ENCODE measurements at places on chromosomes 7 and 10.

GRCh38 chr7:2105280-2105679, 127.5 kb downstream of the MAD1L1 start:
- DNase-seq, result no peak
- peaks cover 57% of the 10 kb centered on the region for H3K4me1 ChIP-seq
- peak overlapping the region; percentile 86 for H3K27ac ChIP-seq
- H3K4me3 ChIP-seq, result peak overlapping the region; percentile 54
- peaks cover 27% of the 10 kb centered on the region for H3K27me3 ChIP-seq

- H3K36me3 ChIP-seq, result no peaks in the 10 kb centered on the region
- H3K27me3 ChIP-seq, result no peaks in the 10 kb centered on the region
- no peak for DNase-seq
- no peaks in the 10 kb centered on the region for H3K4me1 ChIP-seq
- no peak overlapping the region for H3K4me3 ChIP-seq
These were observed 23.7 kb upstream of the EGFR start for GRCh38 chr7:54995166-54995565.

DNA sequence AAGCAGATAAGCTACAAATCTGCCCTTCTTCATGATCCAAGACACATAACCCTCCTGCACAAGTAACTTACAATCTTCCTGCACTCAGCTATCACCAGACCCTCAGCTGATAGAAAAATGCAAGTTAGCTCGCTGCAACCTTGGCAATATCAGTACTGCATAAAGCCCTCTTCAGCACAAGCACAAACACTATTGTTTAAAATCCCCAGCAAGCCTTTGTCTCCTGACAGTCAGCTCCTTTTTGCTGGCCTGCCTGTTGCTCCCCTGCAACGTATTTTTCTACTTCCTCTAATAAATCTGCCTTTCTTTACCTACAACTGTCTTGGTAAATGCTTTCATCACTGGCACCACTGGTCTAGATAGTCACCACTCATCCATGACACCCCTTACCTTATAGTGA, 59.8 kb downstream of the BAMBI start:
- H3K27ac ChIP-seq, result no peak overlapping the region
- DNase-seq, result no peak
- H3K36me3 ChIP-seq, result no peaks in the 10 kb centered on the region
- H3K4me3 ChIP-seq, result no peak overlapping the region
- no peaks in the 10 kb centered on the region for H3K27me3 ChIP-seq
- H3K4me1 ChIP-seq, result no peaks in the 10 kb centered on the region

GRCh38 chr10:15113766-15114165, 16.6 kb downstream of the RPP38 start:
- H3K27ac ChIP-seq, result no peak overlapping the region
- H3K36me3 ChIP-seq, result no peaks in the 10 kb centered on the region
- H3K4me1 ChIP-seq, result no peaks in the 10 kb centered on the region

DNA sequence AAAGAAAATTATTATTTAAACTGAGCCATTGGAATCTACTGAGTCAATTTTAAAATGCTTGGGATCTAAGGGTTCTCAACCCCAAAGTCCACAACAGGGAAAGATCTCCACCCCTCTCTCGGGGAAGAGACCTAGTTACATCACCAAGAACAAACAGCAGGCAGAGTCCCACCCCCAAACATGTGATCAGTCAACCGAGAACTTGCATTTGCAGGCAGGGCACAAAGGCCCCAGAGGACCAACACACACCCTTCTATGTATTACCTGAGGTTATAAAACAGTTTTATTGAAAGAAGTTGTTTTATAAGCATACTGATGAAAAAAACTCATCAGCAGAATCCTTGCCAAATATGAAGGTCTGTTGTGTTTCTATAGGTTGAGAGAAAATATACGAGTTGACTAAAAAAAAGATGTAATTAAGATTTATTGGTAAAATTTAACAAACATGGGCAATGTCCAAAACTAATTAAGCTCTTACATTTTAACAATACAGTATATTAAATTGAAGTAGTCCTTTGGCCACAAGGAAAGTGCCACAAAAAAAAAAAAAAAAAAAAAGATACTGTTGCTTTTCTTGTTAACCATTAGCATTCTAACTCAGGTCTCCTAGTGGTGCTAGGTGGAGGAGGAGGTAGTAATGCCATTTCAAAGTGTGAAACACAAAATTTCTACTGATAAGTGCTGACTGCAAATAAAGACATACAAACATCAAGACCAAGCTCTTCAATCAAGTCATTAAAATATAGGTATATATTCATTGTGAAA, 975 bp upstream of the USP54 start:
- H3K36me3 ChIP-seq, result no peaks in the 10 kb centered on the region
- peak; percentile 39 for DNase-seq
- no peaks in the 10 kb centered on the region for H3K27me3 ChIP-seq
- H3K27ac ChIP-seq, result peak overlapping the region; percentile 78
- peaks cover 12% of the 10 kb centered on the region for H3K4me1 ChIP-seq

GRCh38 chr7:130998993-130999602, 265.1 kb upstream of the KLF14 start:
- H3K27me3 ChIP-seq, result no peaks in the 10 kb centered on the region
- H3K4me1 ChIP-seq, result peaks cover 3% of the 10 kb centered on the region
- H3K4me3 ChIP-seq, result no peak overlapping the region
- no peaks in the 10 kb centered on the region for H3K36me3 ChIP-seq
- DNase-seq, result no peak

DNA sequence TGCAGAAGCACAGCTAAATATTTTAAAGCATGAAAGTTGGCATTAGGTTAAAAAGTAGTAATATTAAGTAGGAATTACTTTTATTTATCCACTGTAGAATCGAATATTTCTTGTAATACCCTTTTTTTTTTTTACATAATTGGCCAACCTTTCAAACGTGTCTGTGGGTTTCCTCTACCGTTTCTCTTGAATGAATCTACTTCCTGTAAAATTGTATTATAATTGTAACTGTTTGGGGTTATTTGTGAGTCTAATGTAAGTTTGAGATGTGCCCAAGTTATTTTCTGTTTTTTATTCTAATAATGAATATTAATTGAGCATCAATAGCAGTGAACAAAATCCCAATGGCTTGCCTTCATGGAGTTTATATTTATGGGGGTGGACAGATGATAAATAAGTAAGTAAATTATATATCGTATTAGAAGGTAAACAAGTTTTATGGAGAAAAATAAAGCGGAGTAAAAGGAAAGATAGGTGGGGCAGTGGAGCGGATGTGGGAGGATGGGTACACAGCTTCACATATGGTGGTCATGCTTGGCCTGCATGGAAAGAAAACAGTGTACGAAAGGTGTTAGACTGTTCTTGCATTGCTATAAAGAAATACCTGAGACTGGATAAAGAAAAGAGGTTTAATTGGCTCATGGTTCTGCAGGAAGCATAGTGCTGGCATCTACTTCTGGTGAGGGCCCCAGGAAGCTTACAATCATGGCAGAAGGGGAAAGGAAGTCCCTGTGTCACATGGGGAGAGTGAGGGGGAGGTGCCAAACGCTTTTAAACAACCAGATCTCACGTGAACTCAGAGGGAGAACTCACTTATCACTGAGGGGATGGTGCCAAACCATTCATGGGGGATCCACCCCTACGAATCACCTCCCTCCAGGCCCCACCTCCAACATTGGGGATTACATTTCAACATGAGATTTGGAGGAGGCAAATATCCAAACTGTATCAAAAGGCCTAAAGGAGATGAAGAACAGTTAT, 5.4 kb downstream of the TSPAN13 start:
- H3K4me1 ChIP-seq, result peaks cover 13% of the 10 kb centered on the region
- no peak overlapping the region for H3K4me3 ChIP-seq
- peaks cover 10% of the 10 kb centered on the region for H3K36me3 ChIP-seq
- no peak for DNase-seq
- H3K27me3 ChIP-seq, result peaks cover 10% of the 10 kb centered on the region

DNA sequence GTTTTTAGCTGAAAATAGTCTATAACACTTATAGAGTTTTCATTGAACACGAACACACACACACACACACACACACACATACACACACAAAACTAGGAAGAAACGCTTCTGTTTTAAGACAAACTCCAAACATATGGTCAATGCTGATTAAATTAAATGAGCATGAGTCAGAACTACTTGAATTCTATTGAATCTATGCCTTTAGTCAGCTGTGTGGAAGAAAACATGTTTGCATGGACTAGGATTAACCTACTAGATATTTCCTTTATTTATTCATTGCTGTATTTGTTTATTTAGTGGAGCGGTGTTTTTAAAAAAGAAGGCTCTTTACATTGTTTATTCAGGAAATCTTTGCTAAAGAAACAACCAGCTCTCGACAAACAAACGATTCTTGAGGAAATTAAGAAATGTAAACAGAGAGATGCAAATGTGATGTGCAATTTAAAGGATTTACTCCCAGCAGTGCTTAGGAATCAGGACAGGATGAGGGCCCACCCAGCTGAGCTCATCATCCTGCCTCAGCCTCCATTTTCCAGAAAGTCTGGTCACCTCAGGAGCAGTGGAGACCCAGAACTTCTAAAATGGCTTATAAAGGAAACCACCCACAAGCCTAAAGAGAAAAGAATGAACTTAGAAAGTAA, 83.2 kb downstream of the PDE1C start:
- H3K27ac ChIP-seq, result no peak overlapping the region
- no peak for DNase-seq
- H3K4me1 ChIP-seq, result no peaks in the 10 kb centered on the region
- no peak overlapping the region for H3K4me3 ChIP-seq
- H3K36me3 ChIP-seq, result peaks cover 5% of the 10 kb centered on the region

DNA sequence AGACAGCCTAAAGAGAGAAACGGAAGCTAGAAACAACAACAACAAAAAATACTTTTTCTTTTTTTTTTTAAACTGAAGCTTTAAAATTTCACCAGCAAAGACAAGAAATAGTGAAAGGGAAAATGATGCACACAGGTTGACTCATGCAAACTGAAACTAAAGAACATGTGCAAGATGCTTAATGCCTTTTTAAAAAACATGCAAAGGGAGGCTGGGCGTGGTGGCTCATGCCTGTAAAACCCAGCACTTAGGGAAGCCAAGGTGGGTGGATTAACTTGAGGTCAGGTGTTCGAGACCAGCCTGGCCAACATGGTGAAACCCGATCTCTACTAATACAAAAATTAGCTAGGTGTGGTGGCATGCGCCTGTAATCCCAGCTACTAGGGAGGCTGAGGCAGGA, 15.1 kb upstream of the CUBN start:
- H3K4me1 ChIP-seq, result no peaks in the 10 kb centered on the region
- H3K27me3 ChIP-seq, result no peaks in the 10 kb centered on the region
- no peak overlapping the region for H3K27ac ChIP-seq
- no peaks in the 10 kb centered on the region for H3K36me3 ChIP-seq

DNA sequence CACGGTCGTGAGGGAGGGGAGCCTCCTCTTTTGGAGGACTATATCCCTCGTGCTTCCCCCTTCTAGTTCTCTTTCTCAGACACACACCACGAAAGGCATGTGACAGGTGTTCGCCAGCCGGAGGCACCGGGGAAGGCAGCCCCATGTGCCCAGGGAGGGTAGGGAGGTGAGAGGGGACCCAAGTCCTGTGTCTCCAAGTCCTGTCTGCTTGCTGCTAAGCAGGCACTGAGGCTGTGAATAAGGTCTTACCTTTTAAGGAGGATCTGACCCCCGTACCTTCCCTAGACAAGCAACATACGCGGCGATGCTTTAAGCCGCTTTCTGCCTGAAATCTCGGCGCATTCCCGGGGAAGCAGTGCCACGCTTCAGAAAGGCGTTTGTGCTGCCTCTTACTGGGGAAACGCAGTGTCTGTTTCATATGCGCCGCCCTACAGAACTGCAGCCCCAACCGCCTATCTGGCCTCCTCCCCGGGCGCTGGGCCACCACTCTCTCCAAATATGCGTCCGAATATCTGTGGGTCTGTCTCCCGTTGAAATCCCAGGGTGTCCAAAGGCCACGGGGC, 770 bp downstream of the PLXNA4 start:
- peaks cover 18% of the 10 kb centered on the region for H3K4me1 ChIP-seq
- peak overlapping the region; percentile 71 for H3K4me3 ChIP-seq
- H3K27me3 ChIP-seq, result peaks cover 24% of the 10 kb centered on the region

- no peak for DNase-seq
- H3K4me3 ChIP-seq, result no peak overlapping the region
- peak overlapping the region; percentile 49 for H3K27ac ChIP-seq
- H3K27me3 ChIP-seq, result peaks cover 6% of the 10 kb centered on the region
- peaks cover 4% of the 10 kb centered on the region for H3K36me3 ChIP-seq
These were observed 82.0 kb downstream of the GRK5 start for GRCh38 chr10:119289227-119289920.

DNA sequence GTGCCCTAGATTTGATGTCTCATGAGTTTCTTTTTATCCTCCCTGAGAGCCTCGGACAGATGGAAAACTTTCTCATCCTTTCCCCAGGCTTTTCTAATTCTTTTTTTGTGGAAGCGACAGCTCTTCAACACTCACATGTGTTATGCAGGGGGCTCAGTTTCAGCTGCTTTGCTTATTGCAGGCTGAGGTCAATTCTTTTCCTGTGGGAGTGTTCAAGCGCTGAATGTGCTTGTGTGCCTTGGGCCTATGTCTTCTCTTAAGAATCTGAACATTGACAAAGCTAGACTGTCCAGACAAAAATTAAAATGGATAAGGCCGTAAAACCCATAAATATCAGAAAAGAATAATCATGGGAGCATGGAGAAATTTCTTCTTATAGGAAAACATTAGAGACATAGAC, 125.2 kb upstream of the STEAP4 start:
- H3K27me3 ChIP-seq, result no peaks in the 10 kb centered on the region
- H3K27ac ChIP-seq, result peak overlapping the region; percentile 5
- DNase-seq, result no peak
- peaks cover 17% of the 10 kb centered on the region for H3K4me1 ChIP-seq
- no peaks in the 10 kb centered on the region for H3K36me3 ChIP-seq

- no peak overlapping the region for H3K4me3 ChIP-seq
- no peak for DNase-seq
- H3K27ac ChIP-seq, result no peak overlapping the region
- H3K4me1 ChIP-seq, result peaks cover 22% of the 10 kb centered on the region
- H3K36me3 ChIP-seq, result no peaks in the 10 kb centered on the region
These were observed 996 bp upstream of the C10orf90 start for GRCh38 chr10:126671402-126671975.

GRCh38 chr10:51911723-51912122, 212.3 kb upstream of the CSTF2T start:
- H3K36me3 ChIP-seq, result no peaks in the 10 kb centered on the region
- H3K27ac ChIP-seq, result no peak overlapping the region
- H3K4me1 ChIP-seq, result peaks cover 45% of the 10 kb centered on the region
- no peak for DNase-seq
- no peak overlapping the region for H3K4me3 ChIP-seq
- H3K27me3 ChIP-seq, result no peaks in the 10 kb centered on the region

DNA sequence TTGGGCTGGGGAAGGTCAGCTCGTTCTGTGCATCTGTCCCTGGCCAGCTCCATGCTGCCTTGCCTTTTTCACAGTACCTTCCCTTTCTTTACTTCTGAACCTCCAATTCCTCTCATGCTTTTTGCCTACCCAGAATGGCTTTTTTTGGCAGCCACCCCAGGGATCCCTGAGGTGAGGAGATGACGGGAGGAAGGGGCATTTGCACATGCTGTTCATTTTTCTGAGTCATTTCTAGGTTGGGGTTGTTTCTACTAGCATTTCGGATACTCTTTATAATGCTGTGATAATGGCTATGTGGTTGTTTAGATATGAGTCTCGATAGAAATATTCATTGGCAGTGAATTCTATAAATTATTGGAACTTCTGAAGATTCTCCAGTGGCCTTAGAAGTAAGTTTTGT, 415.1 kb upstream of the FZD8 start:
- no peaks in the 10 kb centered on the region for H3K36me3 ChIP-seq
- H3K27me3 ChIP-seq, result no peaks in the 10 kb centered on the region
- no peaks in the 10 kb centered on the region for H3K4me1 ChIP-seq
- no peak for DNase-seq
- H3K27ac ChIP-seq, result no peak overlapping the region
